Caudate nucleus (tissue), 63 donors: ENCODE measurements at places on chromosomes 12 and 14.

DNA sequence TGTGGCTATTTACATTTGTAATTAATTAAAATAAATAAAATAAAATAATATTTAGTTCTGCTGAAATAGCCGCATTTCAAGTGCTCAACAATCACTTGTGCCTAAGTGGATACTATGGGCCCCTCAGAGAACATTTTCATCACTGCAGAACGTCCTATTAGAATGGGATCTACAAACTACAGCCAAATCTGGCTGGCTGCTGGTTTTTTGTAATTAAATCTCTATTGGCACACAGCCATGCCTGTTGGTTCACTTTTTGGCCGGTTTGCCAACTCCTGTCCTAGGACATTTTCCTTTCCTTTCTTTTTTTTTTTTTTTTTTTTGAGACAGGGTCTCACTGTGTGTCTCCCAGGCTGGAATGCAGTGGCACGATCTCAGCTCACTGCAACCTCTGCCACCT lies 9.8 kb downstream of the CCDC63 start:
- DNase-seq = no peak

GRCh38 chr14:85599939-85600338 lies 70.0 kb downstream of the FLRT2 start:
- no peak for DNase-seq

- DNase-seq = no peak
Measured at GRCh38 chr12:93883436-93884154, 206.4 kb downstream of the CRADD start.

GRCh38 chr12:125387206-125387605 lies 322.0 kb downstream of the AACS start:
- no peak for DNase-seq

DNA sequence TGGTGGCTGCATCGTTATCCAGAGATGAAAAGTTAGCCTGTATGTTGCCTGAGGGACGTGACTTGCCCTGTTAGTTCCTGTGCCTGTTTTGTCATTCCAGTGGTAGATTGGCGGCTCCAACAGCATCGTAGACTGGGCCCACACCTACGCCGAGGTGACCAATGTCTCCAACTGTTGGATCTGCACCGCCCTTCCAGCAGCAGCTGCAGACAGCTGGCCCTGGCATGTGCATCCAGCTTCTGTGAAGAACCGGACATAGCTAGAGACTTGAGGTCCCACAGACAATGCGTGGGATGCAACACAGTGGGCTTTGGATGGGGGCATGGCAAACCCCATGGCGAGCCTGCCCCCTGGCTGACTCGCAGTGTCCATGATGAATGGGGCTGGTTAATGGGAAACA lies 93.0 kb upstream of the TMPO start:
- no peak for DNase-seq

GRCh38 chr12:8887285-8887715 lies 27.0 kb upstream of the PHC1 start:
- no peak for DNase-seq

DNA sequence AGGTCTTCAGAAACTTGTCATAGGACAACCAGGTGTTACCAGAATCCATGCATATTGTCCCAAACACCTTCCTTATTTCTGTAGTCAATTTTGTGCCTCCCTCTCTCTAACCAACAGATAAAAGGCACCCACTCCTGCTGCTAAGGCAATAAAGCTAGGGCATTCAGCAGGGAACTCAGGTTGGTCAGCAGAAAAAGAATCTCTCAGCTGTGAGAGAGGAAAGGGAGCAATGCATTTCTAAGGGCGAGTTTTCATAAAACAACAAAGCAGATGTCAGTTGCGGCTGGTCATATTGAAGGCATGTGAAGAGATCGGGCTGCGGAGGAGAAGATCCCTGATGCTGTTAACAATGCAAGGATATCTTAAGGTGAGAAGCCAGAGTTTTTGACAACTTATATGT lies 7.4 kb upstream of the POU6F1 start:
- DNase-seq = no peak
